Ascending aorta (tissue), 2 donors: ENCODE measurements at places on chromosomes 2 and 18.

DNA sequence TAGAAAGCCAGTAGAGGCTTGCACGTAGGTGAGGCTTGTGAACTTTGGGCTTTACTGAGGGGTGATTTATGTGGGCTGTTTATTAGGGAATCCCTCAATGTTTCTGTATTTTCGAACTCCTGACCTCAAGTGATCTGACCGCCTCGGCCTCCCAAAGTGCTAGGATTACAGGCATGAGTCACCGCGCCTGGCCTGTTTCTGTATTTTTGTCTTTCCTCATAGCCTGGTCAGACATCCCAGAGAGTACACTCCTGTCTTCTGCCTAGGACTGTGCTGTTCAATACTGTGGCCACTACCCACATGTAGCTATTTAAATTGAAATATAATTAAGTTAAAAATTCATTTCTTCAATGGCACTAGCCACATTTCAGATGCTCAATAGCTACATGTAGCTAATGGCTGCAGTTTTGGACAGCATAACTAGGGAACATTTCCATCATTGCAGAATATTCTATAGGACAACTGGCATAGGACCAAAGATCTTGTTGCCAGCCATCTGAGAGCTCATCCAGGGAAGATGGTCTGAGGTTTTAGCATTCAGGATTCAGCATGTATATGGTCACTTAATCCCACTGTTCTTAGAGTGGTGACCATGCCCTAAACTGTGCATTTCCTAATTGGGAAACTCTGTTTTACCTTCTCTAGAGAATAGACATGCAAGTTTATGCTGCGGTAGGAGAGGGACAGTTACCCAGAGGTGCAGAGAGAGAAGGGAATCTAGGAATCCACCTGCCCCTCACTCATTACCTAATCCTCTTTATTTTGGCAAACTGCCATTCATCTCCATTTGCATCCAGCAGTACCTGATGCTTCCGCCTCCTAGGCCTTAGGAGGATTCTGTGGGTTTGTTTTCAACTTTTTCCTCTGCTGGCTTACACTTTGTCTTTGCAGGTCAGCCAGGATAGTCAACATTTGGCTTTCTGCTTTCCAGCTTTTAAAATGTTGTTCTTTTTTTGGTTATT is 64.4 kb downstream of the LCLAT1 start:
- no peak for DNase-seq

- DNase-seq: no peak
These were observed 635.0 kb upstream of the FANCL start for GRCh38 chr2:58876126-58876525.

GRCh38 chr18:21901423-21901945 is 160.9 kb downstream of the MIB1 start:
- no peak for DNase-seq

DNA sequence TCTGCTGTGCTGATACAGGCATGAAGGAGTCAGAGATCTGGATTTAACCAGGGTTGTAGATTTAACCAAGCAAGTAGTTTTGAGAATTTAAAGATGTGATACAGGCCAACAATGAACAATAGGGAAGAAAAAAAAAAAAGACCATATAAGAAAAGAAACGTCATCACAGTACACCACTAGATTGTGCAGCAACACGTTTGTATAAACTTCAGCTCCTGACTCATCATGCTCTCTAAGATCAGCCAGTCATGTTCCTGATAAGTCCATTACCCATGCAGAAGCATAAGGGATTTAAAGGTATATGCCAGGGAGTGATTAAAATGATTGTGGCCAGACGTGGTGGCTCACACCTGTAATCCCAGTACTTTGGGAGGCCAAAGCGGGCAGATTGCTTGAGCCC is 22.3 kb upstream of the ERICH2 start:
- DNase-seq: no peak

DNA sequence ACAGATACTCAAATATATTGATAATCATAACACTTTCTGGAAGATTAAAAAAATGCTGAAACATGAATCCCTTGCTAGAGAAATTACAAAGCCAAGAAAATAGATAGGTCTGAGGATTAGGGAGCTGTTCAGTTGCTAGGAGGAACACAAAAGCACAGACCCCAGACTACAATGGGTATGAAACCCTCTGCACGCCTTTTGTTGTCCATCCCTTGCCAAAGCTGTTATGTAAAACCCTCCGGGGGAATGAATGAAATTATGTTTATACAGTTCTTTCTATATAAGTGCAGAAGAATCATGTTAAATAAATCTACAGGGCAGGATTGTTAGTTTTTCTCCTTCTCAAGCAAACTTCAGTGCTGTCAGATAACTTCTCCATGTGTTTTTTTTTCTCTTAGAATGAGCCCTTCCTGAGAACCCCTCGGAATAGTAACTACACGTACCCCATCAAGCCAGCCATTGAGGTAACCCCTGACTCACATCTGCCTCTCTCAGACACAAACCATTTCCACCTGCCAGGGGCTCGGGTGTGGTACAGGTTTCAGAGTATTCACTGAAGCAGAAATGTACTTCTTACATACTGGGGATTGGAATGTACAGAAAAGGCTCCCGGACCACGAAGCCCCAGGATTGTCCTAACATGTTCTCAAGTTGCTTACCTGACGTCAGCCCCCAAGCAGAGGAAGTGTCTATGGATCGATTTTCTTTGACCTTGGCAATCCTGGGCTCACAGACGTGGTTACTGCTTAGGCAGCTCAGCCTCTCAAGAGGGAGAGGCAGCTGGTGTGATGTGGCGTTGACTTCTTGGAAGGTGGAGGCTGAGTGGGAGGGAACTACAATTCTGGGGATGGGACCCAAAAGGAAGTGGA is 118.0 kb downstream of the PLB1 start:
- DNase-seq: no peak

DNA sequence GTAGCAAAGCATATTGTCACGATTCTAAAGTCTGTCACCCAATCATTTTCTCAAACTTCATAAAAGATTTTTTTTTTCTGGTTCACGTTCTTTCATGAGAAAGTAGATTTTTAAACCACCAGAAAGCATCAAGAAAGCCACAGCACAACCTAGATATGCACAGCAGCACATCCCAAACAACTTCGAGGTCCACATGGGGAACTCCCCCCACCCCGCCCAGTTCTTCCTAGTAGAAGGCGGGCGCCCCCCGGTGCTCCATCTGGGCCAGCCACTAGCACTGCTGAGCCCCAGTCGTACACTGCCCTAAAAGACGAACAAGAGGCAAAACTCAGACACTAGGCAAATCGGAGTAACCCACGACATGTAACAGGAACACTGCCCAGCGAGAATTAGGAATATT is 15.5 kb downstream of the HDLBP start:
- DNase-seq: no peak

DNA sequence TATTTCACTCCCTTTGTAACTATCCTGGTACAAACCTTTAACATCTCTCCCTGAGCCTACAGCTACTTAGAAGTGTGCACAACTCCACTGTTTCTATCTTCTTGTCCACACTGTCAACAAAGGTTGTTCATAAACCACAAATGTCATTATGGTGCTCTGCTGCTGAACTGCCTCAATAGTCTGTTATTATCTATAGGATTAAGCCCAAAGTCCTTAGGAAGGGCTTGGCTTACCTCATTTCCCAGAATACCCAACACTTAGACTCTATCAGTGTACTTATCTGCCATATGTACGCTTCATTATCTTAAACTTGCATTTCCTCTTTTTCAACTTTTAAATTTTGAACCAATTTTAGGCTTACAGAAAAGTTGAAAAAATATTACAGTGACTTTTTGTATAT is 94.2 kb downstream of the HNMT start:
- DNase-seq: no peak

- DNase-seq: no peak
These were observed 131.9 kb upstream of the ALKAL2 start for GRCh38 chr2:419687-420317.

- DNase-seq: no peak
These were observed 127.8 kb downstream of the STK39 start for GRCh38 chr2:168119515-168120141.

- no peak for DNase-seq
These were observed 43.7 kb upstream of the COX7A2L start for GRCh38 chr2:42404676-42405075.

GRCh38 chr18:62979900-62980299 is 264.6 kb downstream of the PHLPP1 start:
- DNase-seq: no peak

DNA sequence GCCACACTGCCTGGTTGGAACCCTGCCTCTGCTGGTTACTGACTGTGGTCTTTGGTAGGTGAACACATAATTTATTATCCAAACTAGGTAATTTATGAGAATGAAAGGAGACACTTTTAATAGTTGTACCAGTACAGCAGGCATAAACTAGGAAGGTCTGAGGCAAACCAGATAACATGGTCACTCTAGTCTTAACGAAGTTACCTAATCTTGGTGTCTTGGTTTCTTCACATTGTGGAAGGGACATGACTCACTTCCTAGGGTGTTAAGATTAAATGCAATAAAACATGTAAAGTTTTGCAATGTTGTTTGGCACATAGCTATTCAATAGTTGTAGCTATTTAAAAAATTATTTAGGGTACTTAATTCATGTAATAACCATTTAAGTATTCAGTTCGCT is 23.3 kb downstream of the SPTBN1 start:
- DNase-seq: no peak

GRCh38 chr2:71748227-71748626 is 294.9 kb downstream of the DYSF start:
- peak; percentile 73 for DNase-seq

- peak; percentile 96 for DNase-seq
These were observed 144.0 kb downstream of the TNS1 start for GRCh38 chr2:217858519-217859491.

- DNase-seq: no peak
These were observed 80.5 kb upstream of the SPATS2L start for GRCh38 chr2:200225951-200226350.

- DNase-seq: no peak
These were observed 79.7 kb upstream of the MAP4K4 start for GRCh38 chr2:101617796-101618195.

GRCh38 chr2:208407667-208408066 is 1.1 kb downstream of the PTH2R start:
- no peak for DNase-seq

- no peak for DNase-seq
These were observed 49.7 kb downstream of the SEPTIN10 start for GRCh38 chr2:109563980-109564550.

- no peak for DNase-seq
These were observed 619.2 kb downstream of the IRS1 start for GRCh38 chr2:226180281-226180884.

DNA sequence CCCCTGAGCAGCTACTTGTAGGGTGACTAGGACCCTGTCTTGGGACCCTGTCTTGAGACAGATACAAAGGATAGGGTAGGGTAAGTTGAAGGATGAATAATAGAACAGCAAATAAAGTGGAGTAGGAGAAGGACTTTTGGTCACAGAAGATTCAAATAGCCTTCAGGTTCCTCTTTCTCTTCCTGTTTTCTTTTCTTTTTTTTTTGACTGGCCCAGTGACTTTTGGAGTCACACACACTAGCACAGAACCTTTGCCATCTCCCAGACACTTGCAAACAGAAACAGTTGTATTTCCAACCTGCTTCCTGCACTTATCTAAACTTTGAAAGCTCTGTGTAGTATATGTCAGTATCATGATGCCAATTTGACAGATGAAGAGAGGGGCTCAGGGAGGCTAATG is 108.2 kb downstream of the TDRD15 start:
- DNase-seq: no peak

GRCh38 chr2:100971221-100971620 is 30.9 kb upstream of the RPL31 start:
- DNase-seq: no peak

- DNase-seq: no peak
These were observed 189.0 kb upstream of the SMAD7 start for GRCh38 chr18:49139766-49140165.

DNA sequence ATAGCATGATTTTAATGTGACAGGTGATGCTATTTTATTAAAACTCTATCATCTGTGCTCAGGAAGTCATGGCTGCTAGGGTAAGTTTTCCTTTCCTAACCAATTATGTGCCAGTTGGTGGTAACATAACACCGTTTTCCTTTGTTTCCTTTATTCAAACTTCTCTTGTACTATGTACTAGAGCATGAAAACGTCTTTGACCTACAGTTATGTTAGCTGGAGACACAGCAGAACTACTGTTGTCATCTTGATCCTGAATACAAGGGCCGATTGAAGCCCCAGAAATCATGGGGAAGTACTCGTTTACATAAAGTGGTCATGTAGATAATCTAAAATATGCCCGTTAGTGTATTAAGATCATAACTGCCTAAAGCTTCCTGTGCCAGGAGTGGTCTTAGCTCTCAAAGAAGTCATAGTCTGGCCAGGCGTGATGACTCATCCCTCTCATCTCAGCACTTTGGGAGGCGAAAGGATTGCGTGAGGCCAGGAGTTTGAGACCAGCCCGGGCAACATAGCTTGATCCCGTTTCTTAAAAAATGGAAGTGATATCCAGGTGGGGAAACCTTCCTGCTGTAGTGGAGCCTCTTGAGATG is 20.5 kb downstream of the NEDD4L start:
- DNase-seq: no peak

DNA sequence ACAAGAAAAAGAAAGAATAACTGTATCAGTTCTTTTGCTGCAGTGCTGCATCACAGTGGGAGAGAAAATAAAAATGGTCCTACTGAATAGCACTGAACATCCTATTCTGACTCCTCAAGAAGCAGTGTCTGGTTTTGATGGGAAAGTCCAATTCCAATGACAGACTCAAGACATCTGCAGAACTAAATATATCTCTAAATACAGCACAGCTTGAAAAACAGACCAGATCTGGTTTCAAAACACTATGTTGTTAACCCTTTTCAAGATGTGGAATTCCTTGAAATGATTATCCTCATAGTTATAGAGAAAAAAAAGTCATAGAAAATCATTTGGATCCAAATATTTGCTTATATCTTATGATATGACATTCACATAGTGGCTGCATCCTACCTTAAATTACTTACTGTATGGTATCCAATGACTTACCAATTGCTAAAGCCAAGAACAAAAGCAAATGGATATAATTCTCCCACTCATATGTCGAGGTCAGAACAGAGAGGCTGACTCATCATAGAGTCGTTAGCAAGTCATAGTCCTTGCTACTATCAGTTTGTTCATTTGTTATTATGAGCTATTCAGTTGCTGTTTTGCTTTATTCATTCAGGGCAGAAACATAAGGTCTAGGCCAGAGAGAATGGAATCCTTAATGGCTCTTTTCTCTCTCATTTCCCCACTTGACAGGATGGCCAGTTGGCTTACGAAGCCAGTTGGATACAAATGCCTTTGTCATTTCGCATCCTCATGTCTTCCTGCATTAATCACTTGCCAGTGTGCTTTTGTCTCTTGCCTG is 62.5 kb upstream of the ACVR2A start:
- DNase-seq: no peak

DNA sequence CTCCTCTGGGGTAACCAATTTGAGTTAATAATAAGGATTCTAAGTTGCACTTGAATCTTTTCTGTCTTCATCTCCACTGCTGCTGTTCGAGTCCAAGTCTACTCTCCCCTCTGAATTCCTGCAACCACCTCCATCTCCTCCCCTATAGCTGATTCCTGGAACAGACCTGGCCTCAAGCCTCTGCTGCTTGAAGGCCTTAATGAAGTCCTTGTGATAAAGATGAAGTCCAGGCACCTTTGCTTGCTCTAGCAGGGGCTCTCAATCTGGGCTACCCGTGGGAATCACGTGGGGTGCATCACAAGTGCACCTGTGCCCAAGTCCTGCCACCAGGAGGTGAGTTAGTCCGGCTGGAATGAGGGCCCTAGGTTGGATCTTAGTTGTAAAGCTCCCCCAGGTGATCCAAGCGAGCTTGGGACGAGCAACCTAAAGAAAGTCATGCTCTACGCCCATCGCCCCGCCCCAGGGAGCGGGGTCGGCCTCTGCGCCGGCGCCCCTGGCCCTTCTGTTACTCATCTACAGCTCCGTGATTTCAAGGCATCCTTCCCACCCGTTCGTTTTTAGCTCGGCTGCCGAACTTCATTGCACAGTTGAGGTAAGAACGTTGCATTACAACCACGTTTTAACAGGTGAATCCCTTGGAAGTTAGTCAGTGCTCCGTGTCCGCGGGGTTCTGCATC is 905 bp upstream of the IAH1 start:
- DNase-seq: no peak
